ENCODE measurements at places on chromosomes 11 and 22.

- DNase-seq, result no peak
Measured at GRCh38 chr11:61881397-61881796, 9.9 kb downstream of the FADS3 start.

GRCh38 chr22:20771918-20772625 lies 1.8 kb upstream of the SERPIND1 start:
- DNase-seq, result no peak

DNA sequence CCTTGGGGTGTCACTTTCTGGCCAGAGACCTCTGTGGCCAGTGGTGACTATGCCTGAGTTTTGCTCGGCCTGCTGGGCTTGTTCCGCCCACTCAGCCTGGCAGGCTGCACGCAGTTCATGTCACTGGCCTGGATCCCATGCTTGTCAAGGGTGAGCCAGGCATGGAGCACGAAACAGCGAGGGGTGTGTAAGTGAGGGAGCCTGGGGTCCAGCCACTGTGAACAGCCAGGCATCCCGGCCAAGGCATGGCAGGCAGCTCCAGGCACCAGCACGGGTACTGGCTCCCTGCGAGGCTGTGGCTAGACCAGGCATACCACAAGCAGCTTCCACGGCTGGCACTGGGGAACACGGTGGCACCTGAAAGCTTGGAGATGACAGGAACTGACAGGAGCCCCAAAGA lies 214.3 kb downstream of the LRRC4C start:
- DNase-seq, result no peak

GRCh38 chr11:102478673-102479299 lies 26.2 kb upstream of the TMEM123 start:
- no peak for DNase-seq

- DNase-seq, result no peak
Measured at GRCh38 chr22:43042101-43042780, 27.3 kb upstream of the PACSIN2 start.

DNA sequence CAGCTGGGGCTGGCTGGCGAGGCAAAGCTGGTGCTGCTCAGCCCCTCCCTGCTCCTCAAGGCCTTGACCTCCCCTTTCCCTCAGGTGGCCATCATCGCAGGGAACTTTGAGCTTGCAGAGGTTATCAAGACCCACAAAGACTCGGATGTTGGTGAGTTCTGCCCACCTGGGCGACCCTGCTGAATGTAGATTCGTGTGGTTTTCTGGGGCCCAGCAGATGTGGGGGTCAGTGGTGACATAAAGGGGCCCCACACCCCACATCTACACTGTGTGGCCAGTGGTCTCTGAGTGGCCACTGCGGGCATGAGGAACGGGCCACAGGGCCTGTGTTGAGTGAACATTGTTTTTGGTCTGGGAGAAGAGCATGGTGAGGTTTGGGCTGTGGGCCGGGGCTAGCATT lies 11.9 kb downstream of the SHANK3 start:
- no peak for DNase-seq

- DNase-seq, result no peak
Measured at GRCh38 chr11:1845561-1846452, 7.0 kb downstream of the TNNI2 start.

DNA sequence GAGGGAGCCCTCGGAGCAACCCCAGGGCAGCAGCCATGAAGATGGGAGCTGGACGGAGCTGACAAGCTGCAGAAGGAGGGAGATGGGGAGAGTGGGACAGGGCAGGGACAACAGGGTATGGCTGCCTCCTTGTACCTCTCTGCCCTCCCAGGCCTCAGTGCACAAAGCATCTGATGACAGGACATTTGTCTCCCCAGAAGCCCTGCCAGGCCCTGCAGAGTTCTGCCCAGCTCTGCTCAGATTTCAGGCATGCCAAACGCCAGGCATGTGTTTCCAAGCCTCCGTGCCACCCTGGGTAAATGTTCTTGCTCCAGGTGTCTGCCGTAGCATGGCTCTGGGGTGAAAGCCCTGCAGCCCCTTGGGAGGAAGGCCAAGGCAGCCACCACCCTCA lies 1.1 kb upstream of the IFITM10 start:
- DNase-seq, result no peak

GRCh38 chr11:6614446-6614845 lies 2.4 kb upstream of the TAF10 start:
- DNase-seq, result no peak

GRCh38 chr11:97269527-97269926 lies 879.7 kb downstream of the JRKL start:
- no peak for DNase-seq

GRCh38 chr11:92357344-92357743 lies 132.7 kb downstream of the FAT3 start:
- no peak for DNase-seq

- no peak for DNase-seq
Measured at GRCh38 chr11:96045622-96046456, 121.9 kb upstream of the MTMR2 start.

- DNase-seq, result no peak
Measured at GRCh38 chr11:66718320-66718971, 10.6 kb downstream of the SPTBN2 start.

DNA sequence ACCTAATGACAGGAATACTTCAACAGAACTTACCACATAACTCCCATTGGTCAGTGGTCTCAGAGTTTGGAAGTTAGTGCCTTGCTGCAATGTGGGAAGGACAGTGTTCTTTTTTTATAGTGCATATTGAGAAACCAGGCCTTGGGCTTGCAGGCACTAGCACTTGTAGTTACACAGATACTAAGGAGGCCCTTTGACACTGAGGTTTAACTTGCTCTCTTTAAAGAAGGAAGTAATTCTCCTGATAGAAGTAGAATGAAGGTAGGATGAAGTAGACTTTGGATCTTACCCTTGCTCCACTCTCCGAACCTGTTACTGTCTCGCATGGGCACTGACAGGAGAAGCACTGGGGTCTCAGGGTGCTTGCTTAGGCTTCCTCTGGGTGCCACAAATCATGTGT lies 31.0 kb upstream of the ST14 start:
- no peak for DNase-seq

DNA sequence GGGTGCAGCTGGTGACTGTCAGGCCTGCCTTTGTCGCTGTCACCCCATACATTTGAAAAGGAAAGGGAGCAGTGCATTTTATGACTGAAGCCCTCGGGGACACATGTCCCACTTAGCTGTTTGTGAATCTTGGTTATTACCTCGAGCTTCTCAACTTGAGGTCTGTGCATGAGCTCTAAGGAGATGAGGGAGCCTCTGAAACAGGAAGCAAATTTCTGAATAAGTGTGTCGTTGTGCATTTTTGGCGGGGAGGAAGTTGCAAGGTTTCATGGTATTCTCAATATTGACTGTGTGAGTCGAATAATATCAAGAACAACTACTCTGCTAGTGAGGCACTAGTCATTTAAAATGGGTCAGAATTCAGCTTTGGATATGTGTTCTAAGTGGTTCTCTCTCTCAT lies 149.7 kb upstream of the PLET1 start:
- DNase-seq, result no peak

GRCh38 chr11:35605706-35606105 lies 12.6 kb upstream of the FJX1 start:
- no peak for DNase-seq

GRCh38 chr11:8345179-8345578 lies 81.5 kb upstream of the LMO1 start:
- DNase-seq, result no peak

- DNase-seq, result no peak
Measured at GRCh38 chr11:48307760-48308386, 1.9 kb downstream of the OR4S1 start.

DNA sequence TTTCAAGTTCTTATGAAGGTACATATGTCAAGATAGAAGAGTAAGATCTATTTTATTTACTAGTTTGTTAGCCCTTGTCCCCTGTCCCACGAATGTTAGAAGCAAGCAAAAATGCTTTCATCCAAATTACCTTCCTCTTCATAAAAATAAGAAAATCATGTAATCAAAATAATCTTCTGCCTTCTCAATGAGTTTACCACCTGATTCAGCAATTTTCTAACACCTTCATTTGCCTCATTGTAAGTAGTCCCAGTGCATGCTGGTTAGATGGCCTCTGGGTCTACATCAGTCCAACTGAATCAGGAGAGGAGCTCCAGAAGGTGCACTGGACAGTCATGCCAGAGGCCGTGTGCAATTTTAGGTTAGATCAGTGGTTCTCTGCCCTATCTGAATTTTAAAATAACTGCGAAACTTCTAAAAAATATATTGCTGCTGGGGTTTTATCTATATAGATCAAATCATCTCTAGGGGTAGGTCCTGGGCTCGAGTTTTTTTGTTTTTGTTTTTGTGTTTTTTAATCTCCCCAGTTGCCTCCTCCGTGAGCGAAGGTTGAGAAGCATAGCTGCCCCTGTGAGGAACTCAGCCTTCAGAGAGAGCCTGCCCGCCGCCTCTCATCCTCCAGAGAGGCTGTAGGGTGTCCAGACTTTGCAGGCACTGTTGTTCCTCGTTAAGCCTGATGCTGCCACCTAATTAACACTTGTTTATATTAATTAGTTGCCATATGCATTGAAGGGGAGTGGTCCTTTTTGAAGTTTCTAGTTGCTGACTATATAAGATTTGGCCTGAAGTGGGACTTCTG lies 32.2 kb downstream of the C22orf31 start:
- no peak for DNase-seq

- no peak for DNase-seq
Measured at GRCh38 chr11:72696866-72697700, 22.9 kb upstream of the PDE2A start.

DNA sequence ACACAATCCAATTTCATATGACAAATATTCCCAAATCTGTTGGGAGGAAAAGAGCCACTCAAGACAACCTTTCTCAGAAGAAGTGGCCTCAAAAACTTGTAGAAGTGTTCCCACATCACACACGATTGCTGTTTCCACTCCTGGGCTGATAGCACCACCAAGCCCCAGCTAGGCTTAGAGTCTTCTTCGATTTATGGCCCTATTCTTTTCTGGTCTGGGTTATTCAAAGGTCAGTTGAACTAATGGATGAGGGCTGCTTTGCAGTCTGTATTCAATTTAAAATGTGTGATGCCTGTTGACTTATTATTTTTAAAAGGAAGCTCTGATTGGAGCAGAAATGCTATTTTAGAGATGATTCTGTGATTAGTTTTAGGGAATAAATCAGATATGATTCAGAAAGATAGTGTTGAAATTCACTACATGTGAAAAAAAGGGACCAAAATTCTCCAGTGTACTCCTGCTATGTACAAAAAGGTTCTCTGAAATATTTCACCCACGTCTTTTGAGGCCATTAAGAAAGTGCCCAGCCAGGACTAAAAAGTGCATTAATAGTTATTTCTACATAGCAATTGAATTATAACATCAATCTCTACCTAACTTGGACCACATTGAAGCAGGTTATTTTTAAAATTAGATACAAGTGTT lies 57.3 kb upstream of the SPON1 start:
- DNase-seq, result no peak

- no peak for DNase-seq
Measured at GRCh38 chr22:21745948-21746347, 10.4 kb upstream of the YPEL1 start.

GRCh38 chr11:48090174-48090573 lies 109.8 kb downstream of the PTPRJ start:
- no peak for DNase-seq

DNA sequence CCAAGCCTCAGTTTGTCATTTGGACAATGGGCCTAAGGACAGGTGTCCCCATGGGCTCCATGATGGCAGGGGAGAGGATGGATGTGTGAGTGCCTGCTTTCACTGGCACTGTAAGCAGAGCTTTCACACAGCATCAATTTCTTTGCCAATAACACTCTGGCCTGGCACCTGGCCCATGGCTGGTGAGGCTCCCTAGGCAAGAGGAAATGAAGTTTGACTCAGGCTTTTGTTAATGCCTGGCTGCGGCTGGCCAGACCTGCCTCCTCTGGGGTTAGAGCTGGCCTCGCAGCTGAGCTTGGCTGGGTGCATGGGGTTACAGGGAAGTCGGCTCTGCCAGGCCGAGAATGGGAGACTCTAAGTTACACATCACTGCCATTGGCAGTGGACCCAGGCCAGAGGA lies 30.0 kb upstream of the SEZ6L start:
- DNase-seq, result no peak

GRCh38 chr11:8612522-8612921 lies 18.5 kb upstream of the STK33 start:
- no peak for DNase-seq

DNA sequence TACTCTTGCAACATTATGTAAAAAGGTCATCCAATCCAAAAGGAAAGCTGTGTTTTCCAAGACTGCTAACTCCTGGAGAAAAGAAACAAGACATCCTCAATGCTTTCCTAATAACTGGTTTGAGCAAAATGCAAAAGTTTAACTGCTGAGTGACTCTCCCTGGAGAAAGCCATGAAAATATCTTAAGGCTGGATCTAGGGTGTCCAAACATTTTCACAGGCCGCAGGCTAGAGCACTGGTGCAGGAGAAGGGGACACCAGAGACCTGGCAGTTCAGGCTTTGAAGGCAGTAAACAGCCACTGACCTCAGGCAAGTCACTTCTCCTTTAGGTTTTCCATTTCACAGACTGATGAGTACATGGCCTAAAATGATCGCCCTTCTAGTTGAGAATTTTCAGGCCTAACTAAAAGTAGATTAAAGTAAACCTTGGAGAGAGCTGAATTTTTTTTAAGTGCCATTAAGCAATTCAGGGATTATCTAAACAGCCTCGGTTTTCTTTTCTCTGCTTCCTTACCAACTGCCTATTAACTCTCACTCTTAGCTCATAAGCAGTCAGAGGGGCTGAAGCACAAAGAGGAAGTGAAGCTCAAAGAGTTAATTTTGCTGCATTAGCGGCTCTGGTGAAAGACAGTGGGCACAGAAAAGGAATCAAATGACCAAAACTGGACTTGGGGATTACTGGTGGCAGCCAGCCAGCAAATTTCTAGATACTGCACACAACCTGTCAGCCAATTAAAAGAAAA lies 2.3 kb downstream of the CHKA start:
- DNase-seq, result peak; percentile 72

DNA sequence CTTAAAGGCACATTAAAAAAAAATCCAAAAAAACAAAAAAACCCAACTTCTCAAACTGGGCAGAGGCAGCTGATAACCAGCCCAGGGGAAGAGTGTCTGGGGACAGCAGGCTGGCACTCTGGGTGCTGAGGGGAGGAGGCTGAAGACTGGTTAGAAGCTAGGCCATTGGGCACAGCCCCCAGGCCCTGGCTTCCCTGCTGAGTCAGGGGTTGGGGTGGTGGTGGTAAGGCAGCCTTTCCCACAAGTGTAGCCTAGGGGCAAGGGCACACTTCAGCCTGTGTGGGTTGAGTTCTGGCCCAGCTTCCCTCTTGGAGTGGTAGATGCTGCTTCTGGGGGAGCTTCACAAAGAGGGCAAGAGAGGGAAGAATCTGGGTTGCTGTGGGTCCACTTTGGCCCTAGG lies 16.3 kb upstream of the ARFGAP3 start:
- no peak for DNase-seq

- DNase-seq, result no peak
Measured at GRCh38 chr11:84396521-84396920, 1110.4 kb upstream of the CCDC90B start.

- no peak for DNase-seq
Measured at GRCh38 chr11:57475671-57476046, 15.3 kb downstream of the RTN4RL2 start.

GRCh38 chr22:41603873-41604332 lies 14.3 kb upstream of the PMM1 start:
- no peak for DNase-seq
